GM20000 (cell line): ENCODE measurements at places on chromosomes 2 and 18.

DNA sequence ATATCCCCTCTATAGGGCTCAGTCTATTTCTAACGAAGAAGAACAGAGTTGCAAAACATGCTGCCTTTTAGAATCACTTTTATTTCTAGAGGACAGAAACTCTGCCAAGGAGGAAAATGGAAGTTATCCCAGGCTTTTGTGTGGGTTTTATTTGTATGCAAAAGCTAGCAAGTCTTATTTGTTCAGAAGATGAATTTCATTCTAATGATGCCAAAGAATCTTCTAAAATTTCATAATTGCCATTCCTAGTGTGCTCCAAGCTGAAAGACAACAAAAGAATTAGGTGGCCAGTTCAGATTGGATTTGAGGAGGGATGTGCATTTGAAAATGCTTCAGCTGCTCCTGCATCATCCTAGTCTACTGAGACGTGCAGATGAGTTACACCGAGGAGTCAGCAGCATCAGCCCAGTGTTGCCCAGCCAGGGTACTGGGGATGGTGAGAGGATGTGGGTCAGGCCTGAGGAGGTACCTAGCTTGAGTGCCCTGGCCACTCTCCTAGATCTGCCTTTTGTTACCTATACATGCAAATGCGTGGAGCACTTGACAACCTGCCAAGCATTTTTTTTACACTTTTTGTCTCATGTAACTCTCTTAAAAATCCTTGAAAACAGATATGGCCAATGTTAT, 80.1 kb downstream of the KCNS3 start:
- no peak for DNase-seq

GRCh38 chr2:153917570-153917969, 45.8 kb downstream of the GALNT13 start:
- no peak for DNase-seq

DNA sequence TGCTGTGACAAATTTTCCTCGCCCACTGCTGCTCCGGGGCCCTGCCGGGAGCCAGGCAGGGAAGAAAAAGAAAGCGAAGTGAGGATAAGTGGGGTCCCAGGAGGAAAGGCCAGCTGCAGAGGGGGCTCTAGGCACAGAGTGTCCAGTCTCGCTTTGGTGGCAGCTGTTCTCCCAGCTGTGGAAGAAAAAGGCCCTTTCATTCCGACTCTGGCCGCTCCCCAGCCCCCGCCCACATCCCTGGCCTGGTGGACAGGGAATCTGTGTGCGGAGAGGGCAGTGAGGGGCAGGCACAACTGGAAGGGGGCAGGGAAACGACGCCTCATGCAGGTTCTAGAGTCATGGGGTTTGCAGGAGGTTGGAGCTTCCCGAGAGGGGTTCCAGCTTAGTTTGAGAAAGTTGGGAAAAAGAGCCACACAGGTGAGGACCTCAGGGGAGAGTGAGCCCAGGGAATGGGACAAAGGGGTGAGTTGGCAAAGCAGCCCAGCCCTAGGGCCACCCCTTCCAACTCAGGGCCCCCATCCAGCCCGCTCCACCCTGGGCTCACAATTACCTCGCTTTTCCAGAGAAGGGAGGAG, 1.8 kb downstream of the RTKN start:
- DNase-seq = no peak

- DNase-seq = no peak
Observed at GRCh38 chr2:37013315-37013641, 46.9 kb upstream of the STRN start.

GRCh38 chr18:64240316-64240715, 91.4 kb upstream of the LINC00305 start:
- no peak for DNase-seq

- DNase-seq = no peak
Observed at GRCh38 chr2:40809156-40809555, 357.3 kb upstream of the SLC8A1 start.

DNA sequence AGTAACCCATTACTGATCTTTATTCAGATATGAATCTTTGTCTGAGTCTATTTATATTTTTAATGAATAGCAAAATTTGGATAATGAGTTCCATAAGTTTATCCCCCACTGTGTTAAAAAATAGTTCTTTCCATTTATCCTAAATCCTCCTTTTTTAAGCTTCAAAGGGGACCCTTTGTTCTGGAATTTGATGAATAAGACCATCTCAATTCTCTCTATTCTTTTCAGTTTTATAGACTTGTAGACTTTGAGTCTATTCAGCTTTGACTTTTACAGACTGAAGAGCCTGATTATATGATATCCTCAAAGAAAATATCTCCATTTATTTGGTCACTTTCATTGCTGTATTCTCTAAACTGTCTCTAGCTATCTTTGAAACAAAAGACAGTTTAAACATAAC, 2146.1 kb upstream of the CELF4 start:
- DNase-seq = no peak

DNA sequence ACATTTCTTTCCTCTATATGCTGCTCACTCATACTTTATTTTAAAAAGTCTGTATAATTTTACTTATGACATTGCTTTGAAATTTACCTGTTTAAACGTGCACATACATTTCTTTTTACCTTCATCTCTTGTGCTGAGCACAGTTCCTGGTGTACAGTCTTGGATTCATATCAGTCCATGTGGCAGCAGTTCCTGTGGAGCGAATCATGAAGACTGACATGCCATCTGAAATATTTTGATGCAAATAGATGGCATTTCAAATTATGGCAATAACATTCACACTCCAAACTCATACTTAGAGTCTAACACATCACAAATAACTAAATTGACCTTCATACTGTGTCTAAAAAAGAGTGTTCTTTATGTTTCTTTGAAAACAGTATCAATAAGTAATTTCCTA, 90.3 kb upstream of the CDH2 start:
- DNase-seq = no peak

GRCh38 chr2:196200557-196200956, 29.2 kb upstream of the STK17B start:
- peak; percentile 52 for DNase-seq

- DNase-seq = no peak
Observed at GRCh38 chr18:7844418-7844817, 277.3 kb downstream of the PTPRM start.

DNA sequence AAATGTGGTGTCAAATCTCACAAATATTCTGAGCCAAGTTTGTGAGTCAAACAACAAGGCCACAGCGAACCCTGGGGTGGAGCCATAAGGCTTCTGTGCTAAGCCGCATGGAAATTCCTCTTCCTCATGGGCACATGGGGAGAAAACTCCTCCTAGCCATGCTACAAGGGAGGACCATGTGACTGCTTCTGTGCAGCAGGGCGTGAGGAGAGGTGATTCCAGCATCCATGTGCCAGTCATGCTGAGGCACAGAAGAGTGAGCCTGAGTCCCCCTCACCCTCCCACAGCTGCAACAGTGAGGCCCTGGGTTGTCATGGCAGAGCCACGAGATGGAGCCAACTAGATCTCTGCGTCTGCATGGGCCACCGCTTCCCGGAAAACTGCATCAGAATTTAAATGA, 488.8 kb upstream of the RAB6C start:
- no peak for DNase-seq

GRCh38 chr2:45968946-45969584, 317.6 kb downstream of the PRKCE start:
- no peak for DNase-seq

GRCh38 chr18:10739152-10739551, 213.3 kb downstream of the NAPG start:
- DNase-seq = no peak

DNA sequence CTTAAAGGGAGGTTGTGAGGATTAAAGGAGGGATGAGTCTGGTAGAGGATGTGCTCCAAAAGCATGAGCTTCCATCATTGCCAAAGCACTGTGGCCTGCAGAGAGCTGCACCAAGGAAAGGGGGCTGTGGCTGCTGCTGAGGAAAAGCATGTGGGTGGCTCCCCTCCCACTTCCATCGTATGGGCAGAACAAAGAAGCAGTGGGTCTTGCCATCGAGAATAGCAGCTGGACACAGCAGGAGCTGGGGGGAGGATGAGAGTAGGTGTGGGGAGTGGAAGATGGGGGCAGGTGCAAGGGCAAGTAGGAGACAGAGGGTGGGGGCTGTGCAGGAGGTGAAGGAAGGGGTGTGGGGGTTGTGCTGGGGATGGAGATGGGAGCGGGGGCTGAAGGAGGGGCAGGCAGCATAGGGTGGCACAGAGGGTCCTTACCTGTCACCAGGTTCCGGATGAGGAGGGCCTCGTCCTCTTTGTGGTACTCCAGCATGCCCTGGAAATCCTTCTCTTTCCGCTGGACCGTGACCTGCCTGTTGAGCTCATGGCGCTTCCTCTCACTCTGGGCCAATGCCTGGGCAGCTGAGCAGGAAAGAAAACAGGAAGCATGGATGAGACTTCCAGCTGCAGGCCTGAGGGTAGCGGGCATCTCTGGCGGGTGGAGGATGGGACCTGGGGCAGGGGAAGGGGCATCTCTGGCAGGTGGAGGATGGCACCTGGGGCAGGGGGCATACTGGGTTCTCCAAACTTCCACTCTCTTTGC, 33.6 kb upstream of the ACAA2 start:
- DNase-seq = no peak
